Sigmoid colon (tissue), 7 donors: ENCODE measurements at places on chromosomes 2 and 18. TPM values are rescaled to one million over a fixed set of nuclear protein-coding genes. Genes with fewer than 3 reads are reported as not detected.

DNA sequence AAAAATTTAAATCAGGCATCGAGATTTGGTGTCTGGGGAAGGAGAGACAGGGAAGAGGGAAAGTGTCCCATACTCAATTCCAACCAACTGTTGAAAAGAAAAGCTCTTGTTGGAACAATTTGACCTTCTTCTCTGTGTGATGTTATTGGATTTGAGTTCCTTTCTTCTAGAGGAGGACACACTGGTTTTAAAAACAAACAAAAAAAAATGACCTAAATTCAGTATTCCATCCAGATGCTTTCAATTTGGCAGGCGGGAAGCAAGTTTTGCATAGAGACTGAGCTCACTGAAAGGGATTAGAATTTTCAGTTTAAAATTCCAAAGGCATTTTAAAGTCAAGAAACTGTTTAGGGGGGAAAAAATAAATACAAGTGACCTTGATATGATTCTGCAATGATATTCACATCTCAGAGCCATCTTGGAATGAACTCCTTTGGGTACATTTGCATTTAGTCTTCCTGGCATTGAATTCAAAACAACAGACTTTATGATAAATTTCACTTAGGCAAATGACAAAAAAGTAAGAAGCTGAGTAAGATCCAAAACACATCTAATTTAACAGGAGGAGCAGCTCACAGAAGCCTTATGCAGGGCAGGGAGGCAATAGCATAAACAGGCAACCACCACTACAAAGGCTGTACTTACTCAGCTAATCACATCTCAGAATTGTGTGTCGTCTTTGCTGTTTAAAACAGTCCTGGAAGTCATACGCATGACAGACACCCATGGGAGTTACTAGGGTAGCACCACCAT is 126.8 kb downstream of the CDH20 start:
- H3K4me3 ChIP-seq = no peak overlapping the region
- H3K27me3 ChIP-seq = no peaks in the 10 kb centered on the region
- no peak overlapping the region for H3K27ac ChIP-seq
- H3K4me1 ChIP-seq = no peaks in the 10 kb centered on the region

Gene COL3A1
- 34.8 TPM for polyA plus RNA-seq

Gene MC2R
- not detected for polyA plus RNA-seq

Gene NEU4
- polyA plus RNA-seq = 66.1 TPM
